ENCODE measurements at places on chromosomes 6 and 20.

- peak; percentile 44 for DNase-seq
Measured at GRCh38 chr6:82006027-82006738, 241.4 kb downstream of the IBTK start.

- no peak for DNase-seq
Measured at GRCh38 chr6:161094955-161095354, 103.4 kb downstream of the MAP3K4 start.

GRCh38 chr20:10271494-10272219, 53.0 kb downstream of the SNAP25 start:
- no peak for DNase-seq

- DNase-seq, result no peak
Measured at GRCh38 chr6:135094403-135094821, 39.8 kb upstream of the HBS1L start.

DNA sequence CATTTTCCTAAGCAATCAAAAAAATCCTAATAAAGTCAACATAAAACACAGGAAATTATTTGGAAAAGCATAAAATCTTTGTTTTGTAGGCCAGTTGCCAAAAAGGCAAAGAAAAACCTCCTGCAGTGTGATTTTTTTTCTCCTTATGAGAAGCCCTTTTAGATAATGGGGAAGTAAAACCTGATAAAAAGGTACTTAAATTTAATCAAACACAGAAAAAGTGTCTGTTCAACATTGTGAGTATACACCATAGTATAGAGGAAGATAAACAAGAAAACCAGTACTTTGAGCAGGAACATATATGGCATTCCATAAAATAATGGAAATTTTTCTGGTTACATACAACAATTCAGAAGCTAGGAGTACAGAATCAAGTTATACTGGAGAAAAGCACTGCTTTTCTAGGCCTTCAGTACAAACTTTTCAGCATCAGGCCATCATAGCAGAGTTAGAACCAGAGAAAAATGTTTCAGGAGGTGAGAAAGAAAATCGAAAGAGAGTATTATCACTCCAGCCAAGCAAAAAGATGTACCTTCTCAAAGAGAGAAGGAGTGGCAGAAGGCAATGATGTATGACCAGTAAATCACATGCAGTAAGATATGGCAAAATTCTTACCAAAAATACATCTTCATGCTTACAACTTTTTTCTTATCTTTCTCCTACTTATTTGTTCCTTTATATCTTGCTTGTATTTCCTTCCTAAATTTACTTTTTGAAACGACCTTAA, 494.9 kb downstream of the KIF16B start:
- DNase-seq, result no peak

DNA sequence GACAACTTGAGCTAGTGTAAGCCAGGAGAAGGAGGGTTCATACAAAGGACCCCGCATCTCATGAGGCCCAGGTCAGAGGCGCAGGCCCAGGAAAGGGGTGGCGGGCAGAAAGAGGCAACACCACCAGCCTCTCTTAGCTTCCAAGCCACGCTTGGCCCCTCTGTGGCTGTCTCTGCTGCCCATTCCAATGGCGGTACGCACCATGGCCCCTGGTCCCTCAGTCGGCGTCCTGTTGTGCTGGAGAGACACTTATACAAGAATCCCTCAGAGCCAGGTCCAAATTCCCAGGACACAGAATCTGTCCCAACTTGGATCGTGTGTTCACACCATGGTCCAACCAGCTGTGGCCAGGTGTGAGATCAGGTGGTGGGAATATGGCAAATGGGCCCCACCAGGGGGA, 127.0 kb upstream of the CDH4 start:
- no peak for DNase-seq

- no peak for DNase-seq
Measured at GRCh38 chr6:97669191-97670031, 386.4 kb upstream of the MMS22L start.

GRCh38 chr6:119587537-119587936, 238.0 kb upstream of the MAN1A1 start:
- no peak for DNase-seq

DNA sequence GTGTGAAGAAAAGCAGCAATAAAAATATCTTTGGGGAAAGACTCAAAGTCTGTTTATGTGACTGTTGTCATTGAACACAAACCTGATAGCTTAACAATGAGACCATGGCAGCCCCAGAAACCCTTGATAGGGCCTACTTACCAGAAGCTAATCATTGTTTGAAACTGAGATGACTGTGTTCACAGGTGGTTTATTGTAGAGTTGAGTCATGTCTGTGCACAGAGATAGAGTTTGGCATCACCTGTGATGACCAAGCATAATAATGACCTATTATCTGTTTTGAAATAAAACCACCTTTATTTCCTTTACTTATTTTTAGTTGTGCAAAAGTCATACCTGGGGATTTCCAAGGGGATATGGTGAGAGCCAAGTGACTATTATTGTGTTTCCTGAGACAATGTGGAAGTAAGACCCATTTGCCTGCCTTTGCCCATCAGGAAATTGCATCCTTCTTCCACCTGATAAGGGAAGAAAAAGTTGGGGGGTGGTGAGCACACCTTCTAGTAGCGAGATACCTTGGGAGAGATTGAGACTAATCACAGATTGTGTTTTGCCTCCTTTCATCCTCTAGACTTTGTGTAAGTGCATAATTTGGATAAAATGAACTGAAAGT, 456.9 kb upstream of the JAG1 start:
- DNase-seq, result no peak

GRCh38 chr20:16806061-16806460, 57.9 kb downstream of the OTOR start:
- DNase-seq, result no peak

- no peak for DNase-seq
Measured at GRCh38 chr6:90079560-90080490, 185.6 kb downstream of the GJA10 start.

DNA sequence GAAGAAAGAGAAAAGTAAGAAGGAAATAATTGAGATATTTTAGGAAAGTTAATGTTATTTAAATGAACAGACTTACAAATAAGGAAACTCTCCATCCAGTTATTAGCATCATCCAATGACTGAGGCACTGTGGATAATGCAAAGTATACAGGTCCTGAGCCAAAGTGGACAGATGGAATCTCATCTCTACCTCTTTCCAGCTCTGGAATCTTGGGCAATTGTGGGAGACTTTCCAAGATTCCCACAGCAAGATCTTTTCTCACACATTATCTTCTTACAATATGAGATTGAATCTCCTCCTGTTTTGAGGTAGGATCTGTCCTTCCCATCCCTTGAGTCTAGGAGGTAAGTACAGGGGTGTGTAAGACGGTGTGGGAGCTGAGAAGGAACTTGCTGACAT, 28.9 kb downstream of the HTR1E start:
- DNase-seq, result no peak

DNA sequence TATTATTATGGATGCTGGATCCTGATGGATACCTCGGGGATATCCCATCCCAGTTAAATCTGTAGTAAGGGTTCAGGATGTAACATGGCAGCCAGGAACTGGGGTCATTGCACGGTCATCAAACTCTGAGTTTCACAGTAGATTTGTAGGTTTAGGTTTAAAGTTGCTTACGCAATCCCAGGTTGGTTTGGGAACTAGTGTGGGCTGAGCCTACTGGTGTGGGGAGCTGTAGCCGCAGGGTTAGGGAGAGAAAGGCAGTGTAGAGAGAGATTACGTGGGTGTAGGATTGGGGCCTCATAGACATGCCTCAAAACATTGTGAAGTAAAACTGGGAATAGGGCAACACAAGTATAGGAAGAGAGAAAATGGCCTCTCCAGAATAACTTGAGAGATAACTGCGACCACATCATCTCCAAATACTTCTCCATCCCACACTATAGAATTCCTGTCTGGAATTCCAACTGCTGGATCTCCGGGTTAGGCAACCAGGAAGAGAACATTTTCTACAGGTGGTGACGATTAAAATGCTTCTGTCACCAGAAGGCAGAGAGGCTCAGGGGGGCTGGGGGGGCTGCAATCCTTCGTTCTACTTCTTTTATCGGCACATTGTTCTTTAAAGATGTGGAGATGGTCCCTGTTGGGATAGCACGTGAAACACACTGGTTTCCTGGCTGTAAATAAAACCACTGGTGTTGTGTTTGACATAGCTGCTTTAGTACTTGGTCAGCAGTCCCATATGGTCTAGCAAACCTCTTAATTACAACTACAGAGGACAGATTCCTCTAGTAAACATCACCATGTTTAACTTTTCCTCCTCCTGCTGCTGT, 44.9 kb upstream of the TMEM170B start:
- DNase-seq, result no peak

DNA sequence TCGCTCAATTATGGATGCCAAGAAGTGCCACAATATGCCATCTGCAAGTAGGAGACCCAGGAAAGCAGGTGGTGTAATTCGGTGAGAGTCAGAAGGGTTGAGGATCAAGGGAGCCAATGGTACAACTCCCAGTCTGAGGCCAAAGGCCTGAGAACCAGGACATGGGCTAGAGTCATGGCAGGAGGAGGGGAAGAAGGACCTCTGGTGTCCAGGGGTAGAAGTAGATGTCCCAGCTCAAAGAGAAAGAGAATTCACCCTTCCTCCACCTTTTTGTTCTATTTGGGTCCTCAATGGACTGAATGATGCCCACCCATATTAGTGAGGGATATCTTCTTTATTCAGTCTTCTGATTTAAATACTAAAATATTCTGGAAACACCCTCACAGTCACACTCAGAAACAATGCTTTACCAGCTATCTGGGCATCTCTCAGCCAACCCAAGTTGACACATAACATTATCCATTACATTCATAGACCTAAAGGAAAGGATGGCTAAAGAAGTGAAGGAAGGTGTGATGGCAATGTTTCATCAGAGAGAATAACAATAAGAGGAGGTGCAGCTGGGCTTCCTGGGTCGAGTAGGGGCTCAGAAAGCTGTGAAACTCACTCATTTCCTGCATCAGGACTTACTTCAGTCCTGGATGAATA, 21.2 kb upstream of the HLA-DQA1 start:
- no peak for DNase-seq

DNA sequence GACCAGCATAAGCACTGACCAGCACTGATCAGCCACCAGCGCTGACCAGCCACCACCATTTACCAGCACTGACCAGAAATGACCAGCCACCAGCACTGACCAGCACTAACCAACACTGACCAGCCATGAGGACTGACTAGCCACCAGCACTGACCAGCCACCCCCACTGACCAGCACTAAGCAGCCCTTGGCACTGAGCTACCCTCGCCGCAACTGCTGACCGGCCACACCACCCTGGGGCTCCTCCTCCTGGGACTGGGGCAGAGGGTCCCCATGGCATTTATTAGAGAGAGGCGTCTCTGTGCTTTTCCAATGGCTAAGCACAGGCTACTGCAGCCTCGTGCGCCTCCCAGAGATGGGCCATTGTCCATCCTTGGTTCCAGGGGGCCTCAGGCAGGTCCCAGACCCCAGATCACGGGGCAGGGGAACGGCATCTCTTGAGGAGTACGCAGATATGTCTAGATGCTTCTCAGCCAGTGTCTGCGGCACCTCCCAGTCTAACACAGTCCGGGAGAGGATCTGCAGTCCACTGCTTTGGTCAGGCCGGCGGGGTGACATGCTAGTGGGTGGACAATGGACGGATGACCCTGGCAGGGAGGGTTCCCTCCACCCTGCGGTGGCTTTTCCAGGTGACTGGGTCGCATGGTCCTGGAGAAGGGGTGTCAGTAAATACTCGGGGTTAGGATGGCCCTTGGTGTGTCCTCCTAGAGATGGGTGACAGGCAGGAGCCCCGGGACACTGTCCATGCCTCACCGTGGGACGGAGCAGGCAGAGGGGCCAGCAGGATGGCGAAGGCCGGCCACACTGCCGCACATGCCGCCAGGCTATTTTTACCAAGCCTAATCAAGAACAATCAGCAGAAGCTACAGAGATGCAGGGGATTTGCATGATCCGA, 168.0 kb downstream of the TAF4 start:
- no peak for DNase-seq

DNA sequence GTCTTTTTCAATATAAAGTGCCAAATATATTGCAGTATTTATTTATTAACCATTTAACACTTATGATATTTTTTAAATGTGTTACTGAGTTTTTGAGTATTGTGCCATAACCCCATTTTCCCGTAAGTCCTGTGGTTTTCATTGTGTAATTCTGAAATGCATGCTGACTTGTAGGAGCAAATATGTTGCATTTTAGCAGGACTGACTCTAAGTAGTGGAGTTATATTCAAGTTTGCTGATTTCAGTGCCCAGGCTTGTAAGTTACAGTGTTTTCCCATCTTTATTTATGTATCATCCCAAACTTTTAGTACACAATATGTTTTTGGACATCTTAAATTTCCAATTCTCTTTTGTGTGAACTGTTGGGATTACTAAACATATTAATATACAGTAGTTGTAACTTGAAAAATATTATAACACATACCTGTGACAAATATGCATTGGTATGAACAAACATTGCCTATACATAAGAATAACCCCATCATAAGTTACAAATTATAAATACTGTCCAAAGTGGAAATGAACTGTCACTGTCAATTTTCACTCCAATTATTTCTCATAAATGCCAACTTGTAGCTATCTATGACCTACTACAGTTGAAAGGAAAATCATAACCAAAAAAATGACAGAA, 179.3 kb upstream of the RUNX2 start:
- no peak for DNase-seq

DNA sequence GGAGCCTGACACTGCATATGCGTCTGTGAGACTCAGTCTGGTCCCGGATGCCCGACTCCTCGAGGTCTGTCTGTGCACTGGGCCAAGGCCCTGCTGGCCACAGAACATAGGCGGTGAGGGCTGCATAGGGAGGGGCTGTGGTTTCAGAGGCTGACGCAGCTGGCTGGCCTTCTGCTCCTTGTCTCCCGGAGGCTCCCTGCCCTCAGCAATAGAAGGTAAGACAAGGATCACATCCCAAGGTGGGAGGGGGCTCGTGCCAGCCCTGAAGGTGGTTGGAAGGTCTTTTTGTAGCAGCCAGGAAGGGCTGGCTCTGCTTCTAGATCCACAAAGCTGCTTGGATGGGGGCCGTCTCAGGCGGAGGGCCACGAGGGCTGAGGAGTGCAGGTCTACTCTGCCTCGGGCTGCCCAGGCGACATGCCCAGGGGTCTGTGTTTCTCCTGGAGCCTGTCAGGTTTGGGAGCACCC, 239.8 kb upstream of the SULF2 start:
- no peak for DNase-seq

DNA sequence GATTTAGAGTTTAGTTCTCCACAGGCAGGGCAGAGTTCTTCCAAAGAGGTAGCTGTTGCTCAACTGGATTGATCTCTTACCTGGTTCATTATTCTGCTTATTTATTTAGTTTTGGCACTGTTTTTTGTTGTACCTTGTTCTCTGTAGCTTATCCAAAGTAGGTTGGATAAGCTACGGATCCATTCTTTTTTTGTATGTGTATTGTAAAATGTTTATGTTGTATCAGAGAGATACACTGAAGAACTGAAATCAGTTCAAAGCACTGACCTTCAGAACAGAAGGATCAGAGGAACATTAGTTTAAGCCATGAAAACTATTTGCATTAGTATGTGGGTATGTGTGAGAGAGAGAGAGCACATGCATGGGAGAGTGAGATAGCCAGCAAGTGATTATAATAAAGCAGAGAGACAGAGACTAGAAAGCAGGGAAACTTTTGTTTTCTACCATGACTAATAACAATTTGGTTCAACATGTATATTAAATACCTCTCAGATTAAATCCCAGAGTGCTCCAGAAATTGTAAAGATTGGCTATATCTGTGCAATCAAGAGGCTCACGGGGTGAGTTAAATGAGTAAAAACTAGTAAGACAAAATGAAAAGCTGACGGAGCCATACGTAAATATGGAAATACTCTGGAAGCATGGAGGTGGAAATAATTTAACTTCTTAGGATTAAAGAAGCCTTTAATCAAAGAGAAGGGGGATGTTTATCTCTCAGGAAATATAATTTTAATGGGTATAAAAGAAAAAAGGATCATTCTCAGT, 40.2 kb downstream of the ITCH start:
- DNase-seq, result no peak

GRCh38 chr6:7848229-7848628, 62.4 kb downstream of the TXNDC5 start:
- DNase-seq, result no peak

Data from Kasumi-1 (cell line).